CD4-positive, alpha-beta T cell (primary cell): ENCODE measurements at places on chromosomes 6 and 20. TPM values are rescaled to one million over a fixed set of nuclear protein-coding genes. Genes with fewer than 3 reads are reported as not detected.
A peak's percentile ranks its signal among the peaks of the same experiment; 100 is the strongest.

- no peaks in the 10 kb centered on the region for H3K27me3 ChIP-seq
- peaks cover 6% of the 10 kb centered on the region for H3K4me1 ChIP-seq
- no peak overlapping the region for H3K27ac ChIP-seq
- peaks cover 13% of the 10 kb centered on the region for H3K36me3 ChIP-seq
- H3K4me3 ChIP-seq, result no peak overlapping the region
- no peak for DNase-seq
Observed at GRCh38 chr6:34284563-34285447, 36.0 kb upstream of the SMIM29 start.

GRCh38 chr20:17995967-17996819, 27.4 kb downstream of the MGME1 start:
- H3K27me3 ChIP-seq, result peaks cover 2% of the 10 kb centered on the region
- H3K36me3 ChIP-seq, result no peaks in the 10 kb centered on the region
- H3K27ac ChIP-seq, result no peak overlapping the region
- peaks cover 7% of the 10 kb centered on the region for H3K4me1 ChIP-seq
- H3K4me3 ChIP-seq, result no peak overlapping the region
- DNase-seq, result peak; percentile 16

GRCh38 chr6:158086504-158087223, 81.4 kb downstream of the SERAC1 start:
- peaks cover 78% of the 10 kb centered on the region for H3K36me3 ChIP-seq
- DNase-seq, result no peak
- no peaks in the 10 kb centered on the region for H3K27me3 ChIP-seq
- H3K4me3 ChIP-seq, result no peak overlapping the region

DNA sequence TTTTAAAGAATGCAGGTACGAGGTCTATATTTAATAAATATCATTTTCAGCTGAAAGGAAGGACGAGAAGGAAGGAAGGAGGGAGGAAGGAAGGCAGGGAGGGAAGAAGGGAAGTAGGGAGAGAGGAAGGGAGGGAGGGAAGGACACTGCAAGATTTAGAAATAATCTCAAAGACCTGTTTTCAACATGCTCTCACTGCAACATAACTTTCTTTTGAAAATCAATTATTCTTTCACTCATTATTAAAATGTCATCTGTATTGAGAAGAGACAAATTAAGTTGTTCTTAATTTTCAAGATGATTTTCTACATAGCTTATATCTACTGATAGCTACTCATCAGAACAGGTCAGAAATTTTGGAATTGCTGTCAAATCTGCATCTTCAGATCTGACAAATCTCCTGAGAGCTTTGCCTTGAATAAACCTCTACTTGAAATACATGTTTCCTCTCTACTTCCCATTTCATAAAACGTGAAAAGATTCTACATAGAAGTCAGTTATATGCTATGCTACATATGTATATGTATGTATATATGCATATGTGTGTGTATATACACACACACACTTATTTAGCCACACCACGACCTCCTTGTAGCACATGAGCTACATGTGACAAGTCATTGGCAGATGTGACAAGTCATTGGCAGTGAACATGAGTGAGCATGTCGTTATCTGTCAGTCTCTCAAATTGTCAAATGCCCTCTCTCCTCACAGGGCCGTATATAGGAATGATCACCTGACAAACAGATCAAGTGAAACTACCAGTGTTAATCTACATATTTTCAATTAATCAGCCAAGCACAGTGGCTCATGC, 241.6 kb downstream of the LY86 start:
- no peak for DNase-seq
- no peaks in the 10 kb centered on the region for H3K27me3 ChIP-seq
- no peaks in the 10 kb centered on the region for H3K36me3 ChIP-seq
- no peaks in the 10 kb centered on the region for H3K4me1 ChIP-seq
- no peak overlapping the region for H3K4me3 ChIP-seq

DNA sequence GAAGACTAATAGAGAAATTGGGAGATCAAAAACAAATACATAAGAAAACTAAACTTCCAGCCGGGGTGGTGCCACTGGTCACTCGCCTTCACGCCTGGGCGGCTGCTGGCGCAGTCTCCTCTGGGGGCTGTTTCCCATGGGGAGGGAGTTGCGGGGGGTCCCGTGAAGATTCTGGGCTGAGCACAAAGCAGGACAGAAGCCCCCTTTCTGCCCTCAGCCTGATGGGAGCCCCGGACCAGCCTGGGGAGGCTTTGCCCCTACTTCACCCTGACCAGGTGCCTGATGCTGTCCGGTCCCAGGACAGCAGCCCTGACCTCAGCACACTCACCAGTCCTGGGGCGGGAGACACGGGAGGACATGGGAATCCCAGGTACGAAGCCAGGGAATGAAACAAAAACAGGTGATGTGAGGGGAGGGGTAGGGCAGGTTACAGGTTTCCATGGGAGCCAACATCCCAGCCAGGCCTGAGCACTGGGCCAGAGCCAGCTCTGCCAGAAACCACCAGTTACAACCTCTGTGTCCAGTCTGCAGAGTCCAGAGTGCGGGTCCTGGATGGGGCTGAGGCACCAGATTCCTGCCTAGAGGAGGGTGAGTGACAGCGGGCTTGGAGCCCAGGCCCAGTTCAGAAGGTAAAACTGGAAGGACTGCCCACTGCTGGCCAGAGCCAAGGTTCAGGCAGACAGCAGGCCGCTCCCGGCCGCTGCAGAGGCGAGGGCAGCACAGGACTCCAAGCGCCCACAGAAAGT, 326.4 kb downstream of the TAF4 start:
- no peaks in the 10 kb centered on the region for H3K4me1 ChIP-seq
- no peak overlapping the region for H3K4me3 ChIP-seq
- no peaks in the 10 kb centered on the region for H3K36me3 ChIP-seq
- no peak overlapping the region for H3K27ac ChIP-seq

GRCh38 chr20:60269573-60270162, 311.4 kb downstream of the CDH26 start:
- H3K36me3 ChIP-seq, result no peaks in the 10 kb centered on the region
- H3K4me1 ChIP-seq, result peaks cover 15% of the 10 kb centered on the region
- DNase-seq, result no peak

DNA sequence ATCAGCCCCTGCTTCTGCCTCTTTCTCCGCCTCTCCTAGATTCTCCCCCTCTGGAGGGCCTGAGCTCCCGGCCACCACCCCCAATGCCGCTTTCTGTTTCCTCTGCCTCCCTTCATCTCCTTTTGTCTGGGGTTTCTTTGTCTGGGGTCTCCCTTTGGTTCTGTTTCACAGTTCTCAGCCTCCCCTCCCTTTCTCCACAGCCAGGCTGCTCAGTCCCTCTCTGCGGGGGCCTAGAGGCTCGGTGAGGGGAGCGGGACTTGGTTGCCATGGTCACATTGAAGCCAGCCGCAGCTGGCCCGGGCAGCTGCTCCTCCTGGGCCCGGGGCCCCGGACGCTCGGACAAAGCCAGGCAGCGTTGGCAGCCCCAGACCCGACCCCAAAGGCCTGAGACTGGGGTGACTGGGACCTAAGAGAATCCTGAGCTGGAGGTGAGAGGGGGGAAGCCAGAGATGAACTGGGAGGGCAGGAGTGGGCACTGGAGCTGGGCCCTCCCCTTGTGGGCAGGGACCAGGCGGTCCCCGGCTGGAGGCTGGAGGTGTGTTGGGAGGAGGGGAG, 3.5 kb upstream of the DDR1 start:
- no peak overlapping the region for H3K4me3 ChIP-seq
- no peak overlapping the region for H3K27ac ChIP-seq
- no peaks in the 10 kb centered on the region for H3K27me3 ChIP-seq
- DNase-seq, result no peak
- no peaks in the 10 kb centered on the region for H3K36me3 ChIP-seq

GRCh38 chr6:131132360-131132759, 2.9 kb upstream of the AKAP7 start:
- peaks cover 13% of the 10 kb centered on the region for H3K4me1 ChIP-seq
- H3K27ac ChIP-seq, result no peak overlapping the region
- H3K27me3 ChIP-seq, result no peaks in the 10 kb centered on the region
- H3K4me3 ChIP-seq, result no peak overlapping the region

GRCh38 chr6:107928984-107929383, 29.0 kb downstream of the SEC63 start:
- H3K36me3 ChIP-seq, result peaks cover 6% of the 10 kb centered on the region
- H3K4me3 ChIP-seq, result no peak overlapping the region
- DNase-seq, result no peak
- H3K27ac ChIP-seq, result no peak overlapping the region
- H3K27me3 ChIP-seq, result no peaks in the 10 kb centered on the region
- no peaks in the 10 kb centered on the region for H3K4me1 ChIP-seq

- no peak for DNase-seq
- no peak overlapping the region for H3K27ac ChIP-seq
- no peak overlapping the region for H3K4me3 ChIP-seq
- H3K27me3 ChIP-seq, result no peaks in the 10 kb centered on the region
- H3K4me1 ChIP-seq, result no peaks in the 10 kb centered on the region
- H3K36me3 ChIP-seq, result no peaks in the 10 kb centered on the region
Observed at GRCh38 chr6:103799971-103800670, 1059.6 kb downstream of the HACE1 start.

DNA sequence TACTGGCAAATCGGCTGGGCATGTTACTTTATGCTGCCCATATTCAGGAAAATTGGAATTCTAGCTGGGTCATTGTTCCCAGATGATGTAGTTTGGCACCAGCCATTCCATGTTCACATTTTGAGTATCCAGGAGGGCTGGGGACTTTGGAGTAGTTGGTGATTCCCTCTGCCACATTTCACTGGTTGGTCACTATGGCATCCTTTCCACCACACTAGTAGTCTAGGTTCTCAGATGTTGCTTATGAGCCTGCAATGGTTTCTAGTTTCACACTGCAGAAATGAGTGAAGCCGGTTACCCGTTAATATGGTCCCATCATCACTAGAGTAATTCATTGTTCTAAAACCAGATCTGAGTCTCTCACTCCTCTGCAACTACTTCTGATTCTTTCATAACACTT, 4.6 kb downstream of the PTPN1 start:
- peak overlapping the region; percentile 78 for H3K27ac ChIP-seq
- H3K4me3 ChIP-seq, result no peak overlapping the region
- H3K36me3 ChIP-seq, result no peaks in the 10 kb centered on the region
- DNase-seq, result no peak

- no peaks in the 10 kb centered on the region for H3K36me3 ChIP-seq
- DNase-seq, result no peak
- H3K4me3 ChIP-seq, result no peak overlapping the region
- H3K27me3 ChIP-seq, result no peaks in the 10 kb centered on the region
Observed at GRCh38 chr20:61776491-61777075, 289.1 kb downstream of the TAF4 start.

- DNase-seq, result no peak
- no peaks in the 10 kb centered on the region for H3K4me1 ChIP-seq
- H3K27me3 ChIP-seq, result no peaks in the 10 kb centered on the region
Observed at GRCh38 chr6:152727507-152727906, 23.1 kb upstream of the VIP start.

- H3K4me1 ChIP-seq, result no peaks in the 10 kb centered on the region
- H3K27me3 ChIP-seq, result no peaks in the 10 kb centered on the region
- DNase-seq, result no peak
- H3K36me3 ChIP-seq, result no peaks in the 10 kb centered on the region
Observed at GRCh38 chr6:93350774-93351173, 68.6 kb downstream of the EPHA7 start.

- H3K27me3 ChIP-seq, result no peaks in the 10 kb centered on the region
- no peak overlapping the region for H3K27ac ChIP-seq
- DNase-seq, result no peak
- H3K4me1 ChIP-seq, result peaks cover 7% of the 10 kb centered on the region
- H3K4me3 ChIP-seq, result no peak overlapping the region
Observed at GRCh38 chr6:37039958-37040357, 34.5 kb downstream of the FGD2 start.

DNA sequence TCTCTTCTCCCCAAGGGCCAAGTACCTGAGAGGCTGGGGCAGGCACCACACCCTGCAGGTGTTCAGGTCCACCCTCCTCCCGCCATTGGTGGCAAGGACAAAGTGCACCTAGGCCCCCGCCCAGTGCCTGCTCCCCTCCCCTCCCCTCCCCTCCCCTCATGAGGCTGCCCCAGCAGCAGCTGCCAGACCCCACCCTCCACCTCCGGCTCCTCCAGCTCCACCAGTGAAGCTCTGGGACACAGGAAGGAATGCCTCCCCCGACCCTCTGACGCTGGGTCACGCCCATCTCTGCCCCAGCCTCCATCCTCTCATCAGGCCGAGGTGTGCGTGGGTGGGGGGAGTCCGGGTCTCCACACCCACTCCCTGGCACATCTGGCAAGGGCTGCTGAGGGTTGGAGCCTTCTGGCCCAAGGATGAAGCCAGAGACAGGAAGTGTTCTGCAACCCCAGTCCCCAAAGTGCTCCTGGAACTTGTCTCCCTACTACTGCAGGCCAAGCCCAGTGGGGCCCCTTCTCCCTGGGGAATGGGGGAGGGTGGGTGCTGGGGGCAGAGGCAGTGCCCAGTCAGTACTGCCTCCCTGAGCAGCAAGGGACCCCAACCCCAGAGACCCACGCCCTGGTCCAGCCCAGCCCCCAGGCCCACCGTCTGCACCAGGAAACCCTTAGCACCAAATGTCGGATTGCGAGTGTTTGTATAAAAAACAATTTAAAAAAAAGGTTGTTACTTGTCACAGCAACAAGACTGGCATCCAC, 1.6 kb upstream of the UCKL1 start:
- no peak overlapping the region for H3K4me3 ChIP-seq
- no peak for DNase-seq
- H3K27ac ChIP-seq, result peak overlapping the region; percentile 45
- no peaks in the 10 kb centered on the region for H3K27me3 ChIP-seq

DNA sequence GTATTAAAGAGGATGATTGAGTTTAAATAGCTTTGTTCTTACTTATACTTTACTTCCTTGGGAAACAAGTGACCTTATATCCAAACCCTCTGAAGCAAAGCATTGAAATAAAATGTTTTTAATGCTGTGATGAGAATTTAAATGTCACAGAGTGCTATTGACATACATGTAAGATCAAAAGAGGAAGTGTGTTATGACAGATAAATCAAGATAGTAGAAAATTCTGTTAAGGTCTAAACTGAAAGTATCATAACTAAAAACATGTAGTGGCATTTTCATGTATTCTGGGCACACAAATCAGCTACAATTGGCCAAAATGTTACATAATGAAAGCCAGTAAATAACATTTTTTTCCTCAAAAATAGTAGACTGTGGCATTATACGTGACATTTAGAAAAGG, 318.0 kb downstream of the GRIK2 start:
- no peak overlapping the region for H3K27ac ChIP-seq
- no peaks in the 10 kb centered on the region for H3K36me3 ChIP-seq
- no peaks in the 10 kb centered on the region for H3K4me1 ChIP-seq
- no peak for DNase-seq
- H3K4me3 ChIP-seq, result no peak overlapping the region

GRCh38 chr6:422433-423054, 31.0 kb downstream of the IRF4 start:
- DNase-seq, result no peak
- no peak overlapping the region for H3K27ac ChIP-seq
- no peaks in the 10 kb centered on the region for H3K4me1 ChIP-seq
- no peaks in the 10 kb centered on the region for H3K36me3 ChIP-seq
- H3K27me3 ChIP-seq, result no peaks in the 10 kb centered on the region

GRCh38 chr6:105077596-105078385, 102.0 kb downstream of the POPDC3 start:
- H3K4me1 ChIP-seq, result no peaks in the 10 kb centered on the region
- no peaks in the 10 kb centered on the region for H3K36me3 ChIP-seq
- no peaks in the 10 kb centered on the region for H3K27me3 ChIP-seq
- H3K27ac ChIP-seq, result no peak overlapping the region
- H3K4me3 ChIP-seq, result no peak overlapping the region

Gene HLA-DPB1
- 31.7 TPM for total RNA-seq

Gene CRYBG1
- 58.5 TPM for total RNA-seq

Gene KCNS1
- not detected for total RNA-seq

Gene TRIM31
- total RNA-seq, result not detected

Gene CALHM6
- 3.0 TPM for total RNA-seq
